ENCODE measurements at places on chromosomes 6 and 20.

- no peak for DNase-seq
Observed at GRCh38 chr6:158168040-158168289, at the start of gene SERAC1. TSS of gene SERAC1 (minus strand) at chr6:158168262. CDS start at chr6:158158363, 9,899 bp downstream.

GRCh38 chr20:49477200-49477599 lies 5.3 kb downstream of the KCNB1 start:
- no peak for DNase-seq

DNA sequence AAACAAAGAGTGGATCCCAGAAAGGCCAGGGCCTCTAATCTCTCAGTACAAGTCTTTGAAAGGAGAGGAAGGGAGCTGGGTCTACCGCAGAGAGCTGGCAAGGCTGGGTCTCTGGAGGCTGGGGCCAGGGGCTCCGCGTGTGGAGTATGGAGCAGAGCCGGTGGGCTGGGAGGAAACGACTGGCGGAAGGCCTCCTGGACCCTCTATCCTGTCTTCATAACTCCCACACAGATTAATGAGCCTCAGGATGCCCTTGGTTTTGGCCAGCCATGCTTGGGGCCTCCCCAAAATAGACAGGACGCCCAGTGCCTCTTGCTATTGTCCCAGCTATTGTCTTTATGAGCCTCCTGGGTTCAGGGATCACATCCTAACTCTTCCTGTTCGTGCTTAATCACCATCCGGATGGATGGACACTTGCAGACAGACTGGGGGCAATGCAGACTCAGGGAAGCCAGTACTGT lies 306.4 kb downstream of the DHX35 start:
- no peak for DNase-seq

GRCh38 chr6:158068893-158069799 lies 87.5 kb downstream of the SYNJ2 start:
- DNase-seq: no peak

DNA sequence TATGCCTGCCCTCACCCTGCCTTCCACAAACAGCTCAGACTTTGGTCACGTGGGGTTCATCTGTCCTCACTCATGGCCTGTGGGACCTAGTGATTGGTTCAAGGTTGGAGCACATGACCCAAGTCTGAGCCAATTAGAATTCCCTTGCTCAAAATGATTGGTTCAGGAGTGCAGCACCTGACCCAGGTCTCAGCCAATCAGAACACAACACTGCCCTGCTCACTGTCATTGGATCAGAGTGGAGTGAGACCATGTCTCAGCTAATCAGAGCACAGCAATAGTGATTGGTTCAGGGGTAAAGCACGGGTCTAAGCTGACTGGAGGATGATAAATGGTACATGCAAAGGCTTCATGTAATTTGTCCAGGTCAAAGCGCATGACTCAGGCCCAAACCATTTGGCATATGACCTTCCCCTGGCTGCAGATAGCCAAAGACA lies 102.2 kb downstream of the PREX1 start:
- DNase-seq: no peak

GRCh38 chr6:150142097-150142669 lies 661 bp upstream of the PPP1R14C start:
- no peak for DNase-seq

GRCh38 chr20:12391099-12391498 lies 473.4 kb downstream of the BTBD3 start:
- DNase-seq: no peak

- no peak for DNase-seq
Observed at GRCh38 chr6:45001663-45002062, 326.5 kb upstream of the RUNX2 start.

GRCh38 chr6:80922916-80923455 lies 816.5 kb downstream of the BCKDHB start:
- DNase-seq: no peak

DNA sequence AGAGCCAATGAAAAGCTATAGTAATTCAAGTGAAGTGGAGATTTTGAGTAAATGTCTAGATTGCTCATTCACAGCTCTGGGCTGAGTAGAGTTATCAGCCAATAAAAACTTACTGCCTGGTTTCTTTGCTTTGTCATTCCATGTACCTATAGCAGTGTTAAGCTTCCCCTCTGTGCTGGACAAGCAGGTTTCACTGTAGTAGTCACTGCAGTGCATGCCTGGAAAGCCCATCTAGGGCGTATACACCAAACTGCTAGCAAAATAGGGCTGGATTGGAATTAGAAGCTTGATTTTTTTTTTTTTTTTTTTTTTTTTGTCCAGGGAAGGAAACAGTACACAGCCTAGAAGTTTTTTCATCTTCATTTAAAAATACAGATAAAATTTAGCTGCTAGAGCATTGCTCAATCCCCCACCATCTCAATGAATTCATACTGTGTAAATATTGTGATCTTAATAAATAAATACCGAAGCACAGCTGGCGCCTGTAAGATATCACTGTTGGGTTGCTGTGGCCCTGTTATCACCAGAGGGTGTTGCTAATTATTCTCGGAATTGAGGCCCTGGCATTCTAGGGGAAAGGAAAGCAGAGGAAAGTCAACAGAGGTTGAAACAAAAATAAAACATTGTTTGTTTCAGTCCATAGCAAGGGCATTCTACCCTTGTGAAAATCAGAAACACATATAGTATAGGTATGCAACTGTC lies 968.5 kb upstream of the GJE1 start:
- no peak for DNase-seq

DNA sequence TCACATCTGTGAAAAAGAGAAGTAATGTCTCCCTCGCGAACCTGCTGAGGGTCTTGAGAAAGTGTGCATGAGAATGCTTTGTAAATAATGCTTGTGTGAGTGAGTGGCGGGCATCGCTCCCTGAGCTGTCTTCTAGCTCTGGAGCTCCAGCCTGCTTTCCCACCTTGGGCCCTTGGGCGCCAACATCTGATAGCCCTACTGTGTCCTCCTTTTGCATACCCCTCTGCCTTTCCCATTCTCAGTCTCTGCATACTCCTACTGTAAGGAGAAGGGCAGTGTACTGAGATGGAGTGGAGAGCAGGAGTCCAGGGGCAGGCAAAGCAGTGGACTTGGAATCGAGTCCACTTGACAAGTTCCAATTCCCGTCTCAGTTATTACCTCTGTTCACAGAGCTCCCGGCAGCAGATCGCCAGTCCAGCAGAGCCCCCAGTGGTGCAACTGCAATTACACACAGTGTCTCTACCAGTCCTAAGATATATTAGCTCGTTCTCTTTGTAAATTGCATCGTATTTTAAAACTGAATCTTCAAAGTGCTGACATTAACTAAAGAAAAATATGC lies 847 bp upstream of the NCR2 start:
- no peak for DNase-seq

DNA sequence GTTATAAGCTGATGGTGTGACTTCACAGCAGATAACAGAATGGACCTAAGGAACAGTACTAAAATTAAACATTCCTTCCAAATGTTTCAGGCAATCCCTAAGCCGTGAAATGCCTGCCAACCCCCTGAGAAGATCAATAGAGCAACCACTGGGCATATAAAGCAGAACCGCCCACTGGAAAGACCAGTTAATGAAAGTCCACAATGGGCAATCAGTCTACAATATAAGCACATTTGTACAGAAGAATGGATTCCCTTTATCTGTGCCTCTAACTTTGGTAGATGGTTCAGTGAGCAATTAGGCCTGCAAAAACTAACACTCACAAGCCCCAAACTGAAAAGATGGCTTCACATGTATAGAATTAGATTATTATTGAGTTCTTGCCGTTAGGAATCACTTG lies 286.6 kb downstream of the UBE3D start:
- DNase-seq: no peak

DNA sequence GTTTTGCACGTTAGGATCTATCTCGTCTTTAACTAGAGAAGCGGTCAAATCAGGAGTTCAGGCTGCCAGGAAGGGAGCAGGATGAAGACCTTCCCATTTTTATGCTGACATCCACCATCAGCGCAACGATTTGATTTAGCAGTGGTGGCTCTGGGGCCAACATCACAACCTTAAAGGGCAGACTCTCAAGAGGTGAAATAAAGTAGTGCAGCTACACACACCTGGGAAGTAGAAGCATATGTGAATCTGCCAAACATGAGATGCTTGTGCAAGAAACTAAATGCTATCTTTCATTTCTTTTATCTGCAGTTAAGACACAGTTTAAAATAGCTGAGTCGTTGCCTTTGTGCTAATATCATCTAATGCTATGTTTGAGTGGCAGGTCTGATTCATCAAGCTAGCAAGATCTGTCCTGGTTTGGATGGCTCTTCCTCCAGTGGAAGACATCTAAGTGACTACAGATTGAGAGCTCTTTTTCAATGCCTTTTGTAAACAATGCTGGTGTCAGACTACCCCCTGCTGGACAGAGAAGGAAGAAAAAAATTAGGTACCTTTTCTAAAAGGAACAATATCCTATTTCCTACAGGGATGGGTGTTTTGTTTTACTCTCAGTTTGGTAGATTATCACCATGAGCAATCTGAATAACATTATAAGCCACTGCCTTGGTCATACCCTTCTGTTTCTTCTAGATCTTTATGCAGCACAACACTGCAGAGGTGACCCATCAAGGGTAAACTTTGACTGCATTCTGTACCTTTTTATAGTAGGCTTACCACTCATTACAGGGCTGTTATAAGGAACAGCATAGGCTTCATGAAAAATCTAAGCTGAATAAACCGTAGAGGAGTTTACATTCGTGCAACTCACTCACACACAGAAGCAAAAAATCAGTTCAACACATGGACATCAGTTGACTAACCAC lies 171.6 kb upstream of the FBXL4 start:
- no peak for DNase-seq

DNA sequence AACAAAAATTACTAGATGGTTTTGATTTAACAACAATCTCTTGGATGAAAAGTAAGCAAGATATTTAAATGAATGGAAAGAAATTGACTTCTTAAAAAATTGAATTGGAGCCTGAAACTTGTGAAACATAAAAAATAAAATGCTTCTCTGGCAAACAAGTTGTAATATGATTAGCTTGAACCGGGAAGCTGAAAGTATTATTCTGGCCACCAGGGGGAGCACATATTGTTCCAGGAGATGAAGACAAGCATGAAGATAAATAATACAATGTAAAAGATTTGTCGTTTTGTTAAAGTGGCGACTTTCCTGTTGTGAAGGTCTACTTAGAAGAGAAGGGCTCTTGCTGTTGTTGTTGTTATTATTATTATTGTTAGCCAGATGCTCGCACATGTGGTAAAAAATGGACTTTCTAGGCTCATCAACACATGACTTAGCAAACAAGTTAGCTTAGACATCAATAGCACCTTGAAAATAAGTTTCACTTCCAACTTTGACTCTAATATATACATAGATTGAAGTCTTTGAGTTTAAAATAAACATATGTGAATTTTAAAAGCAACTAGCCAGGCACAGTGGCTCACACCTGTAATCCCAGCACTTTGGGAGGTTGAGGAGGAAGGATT lies 14.2 kb downstream of the PAX1 start:
- no peak for DNase-seq

DNA sequence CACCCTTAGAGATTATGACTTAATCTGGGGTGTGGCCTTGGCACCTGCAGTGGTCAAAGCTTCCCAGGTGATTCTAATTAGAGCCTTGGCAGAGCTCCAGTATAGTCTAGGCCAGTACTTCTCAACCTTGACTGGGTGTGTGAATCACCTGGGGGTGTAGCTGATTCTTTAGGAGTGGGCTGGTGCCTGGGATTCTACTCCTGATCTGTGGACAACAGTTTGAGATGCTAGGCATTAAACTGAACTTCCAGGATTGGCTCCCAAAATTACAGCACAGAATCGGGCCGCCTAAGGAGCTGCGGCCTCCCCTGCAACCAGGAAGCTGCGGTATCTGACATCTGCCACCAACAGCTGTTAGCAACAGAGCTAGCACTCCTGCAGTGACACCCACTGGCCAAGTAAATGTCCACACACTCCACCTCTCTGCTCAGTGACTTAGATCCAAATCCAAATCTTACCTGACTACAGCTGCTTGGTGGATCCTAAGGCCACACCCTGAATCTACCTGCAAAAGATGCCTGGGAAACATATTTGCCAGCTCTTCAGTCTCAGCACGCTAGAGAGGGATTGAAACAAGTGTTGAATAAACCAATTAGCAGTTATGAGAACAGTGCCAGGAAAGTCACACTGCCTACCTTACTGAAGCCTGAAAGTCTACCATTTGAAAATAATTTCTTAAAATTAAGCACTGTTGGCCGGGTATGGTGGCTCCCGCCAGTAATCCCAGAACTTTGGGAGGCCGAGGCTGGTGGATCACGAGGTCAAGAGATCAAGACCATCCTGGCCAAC lies 126.7 kb downstream of the UNC5CL start:
- DNase-seq: peak; percentile 23

DNA sequence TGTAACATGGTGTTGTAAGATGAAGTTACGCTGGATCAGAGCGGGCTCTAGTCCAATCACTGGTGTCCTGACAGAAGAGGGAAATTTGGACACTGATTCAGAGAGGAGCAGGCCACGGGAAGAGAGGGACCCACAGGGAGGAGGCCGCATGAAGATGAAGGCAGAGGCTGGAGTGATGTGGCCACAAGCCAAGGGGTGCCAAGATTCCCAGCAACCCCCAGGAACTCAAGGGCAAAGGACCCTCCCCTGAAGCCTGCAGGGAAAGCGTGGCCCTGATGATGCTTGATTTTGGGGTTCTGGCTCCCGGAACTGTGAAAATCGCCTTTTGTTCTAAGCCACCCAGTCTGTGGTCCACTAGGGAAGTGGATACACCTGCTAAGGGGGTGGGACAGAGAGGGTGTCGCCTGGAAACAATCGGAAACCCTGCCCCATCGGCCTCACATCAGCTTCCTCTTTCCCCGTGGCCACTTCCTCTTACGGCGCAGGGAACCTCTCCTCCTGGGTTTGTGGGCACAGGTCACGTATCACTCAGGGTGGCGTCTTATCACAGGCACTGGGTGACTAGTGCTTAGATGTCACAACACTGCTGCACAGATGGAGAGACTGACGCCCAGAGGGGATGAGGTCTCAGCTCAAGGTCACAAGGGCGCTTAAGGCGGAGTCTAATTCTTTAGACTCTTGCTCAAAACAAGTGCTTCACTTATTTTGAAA lies 58.0 kb downstream of the SULF2 start:
- DNase-seq: no peak

GRCh38 chr20:24948939-24949679 lies at the start of gene CST7:
TSS of gene CST7 (plus strand) at chr20:24949269. CDS start at chr20:24949506, 237 bp downstream.
- no peak for DNase-seq

GRCh38 chr6:21438986-21439352 lies 154.6 kb upstream of the SOX4 start:
- no peak for DNase-seq

DNA sequence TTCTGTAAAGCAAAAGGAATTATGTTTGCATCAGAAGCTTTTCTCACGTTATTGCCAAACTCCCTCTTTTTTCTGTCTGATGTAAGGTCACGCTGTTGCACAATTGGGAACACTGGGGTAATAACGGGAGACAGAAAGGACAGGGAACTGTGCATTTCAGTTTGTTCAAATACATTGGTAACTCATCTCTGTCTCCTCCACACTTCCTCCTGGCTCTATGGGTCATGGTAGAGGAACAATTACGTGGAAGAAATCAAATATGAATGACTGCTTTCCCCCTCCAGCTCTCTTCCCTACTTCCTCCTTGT lies 132.2 kb upstream of the TNFAIP3 start:
- no peak for DNase-seq

- no peak for DNase-seq
Observed at GRCh38 chr6:138487102-138487604, 12.1 kb downstream of the NHSL1 start.

GRCh38 chr6:2194643-2195042 lies 50.8 kb downstream of the GMDS start:
- DNase-seq: no peak

- DNase-seq: no peak
Observed at GRCh38 chr20:1815502-1816085, 79.6 kb upstream of the SIRPA start.

GRCh38 chr6:169701311-169701953 lies 397 bp downstream of the WDR27 start:
- no peak for DNase-seq
